Stimulated activated CD4-positive, alpha-beta T cell treated with anti-CD3 and anti-CD28 coated beads, TNF-alpha, amount 100 ng/mL, for 1 hour (primary cell): ENCODE measurements at places on chromosomes 11 and 22.

- DNase-seq, result no peak
Observed at GRCh38 chr11:78354408-78355308, 63.0 kb downstream of the GAB2 start.

- DNase-seq, result no peak
Observed at GRCh38 chr11:17978553-17979287, 34.1 kb downstream of the SERGEF start.

- no peak for DNase-seq
Observed at GRCh38 chr11:134150195-134150903, 73.4 kb downstream of the NCAPD3 start.

DNA sequence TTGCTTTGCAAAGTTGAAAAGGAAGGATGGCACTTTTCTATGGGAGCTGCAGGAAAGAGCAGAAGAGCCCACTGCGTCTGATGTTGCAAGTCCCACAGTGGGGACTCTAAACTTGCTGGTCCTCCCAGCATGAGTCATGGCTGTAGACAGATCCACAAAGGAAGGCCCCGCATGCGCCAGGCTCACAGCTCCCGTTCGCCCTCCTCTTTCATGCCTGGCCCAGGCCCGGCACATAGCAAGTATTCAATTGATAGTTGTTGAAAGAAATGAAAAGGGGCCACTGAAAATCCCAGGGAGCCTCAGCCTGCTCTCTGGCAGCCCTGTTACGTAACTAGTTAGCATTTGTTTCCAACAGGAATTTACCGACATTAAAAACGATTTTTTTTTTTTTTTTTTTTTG, 18.9 kb downstream of the AP1B1 start:
- no peak for DNase-seq

DNA sequence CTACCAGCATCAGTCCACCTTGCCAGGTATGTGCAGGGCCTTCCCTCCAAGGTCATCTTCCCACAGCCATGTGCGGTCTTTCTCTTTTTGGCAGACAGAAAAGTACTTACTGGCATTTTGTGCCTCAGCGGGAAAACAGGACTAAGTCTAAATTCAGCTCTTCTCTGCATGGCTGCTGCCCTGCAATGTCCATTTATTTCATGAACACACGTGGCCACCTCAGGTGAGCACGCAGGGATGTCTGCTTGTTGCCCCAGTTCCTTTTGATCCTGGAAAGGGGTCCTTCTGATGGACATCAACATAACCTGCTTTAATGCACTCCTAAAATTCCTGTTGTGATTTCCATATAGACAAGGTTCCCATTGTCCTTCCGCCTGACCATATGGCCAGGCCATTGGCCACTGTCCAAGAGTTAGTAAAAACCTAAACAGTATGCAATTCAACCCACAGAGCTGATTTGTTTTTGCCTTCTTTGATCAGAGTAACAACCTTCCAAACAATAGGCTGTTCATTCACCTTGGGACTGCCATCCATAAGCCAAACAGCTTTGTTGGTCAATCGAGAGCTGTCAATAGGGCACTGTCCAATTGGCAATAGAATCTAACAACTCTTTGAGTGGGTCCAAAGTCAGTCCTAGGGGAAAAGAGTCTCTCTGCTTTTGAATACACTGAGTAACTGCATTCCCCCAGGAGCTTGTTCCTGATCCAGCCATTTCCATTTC, 5.9 kb downstream of the TREH start:
- no peak for DNase-seq

- no peak for DNase-seq
Observed at GRCh38 chr11:61477126-61477525, 31.4 kb upstream of the LRRC10B start.

DNA sequence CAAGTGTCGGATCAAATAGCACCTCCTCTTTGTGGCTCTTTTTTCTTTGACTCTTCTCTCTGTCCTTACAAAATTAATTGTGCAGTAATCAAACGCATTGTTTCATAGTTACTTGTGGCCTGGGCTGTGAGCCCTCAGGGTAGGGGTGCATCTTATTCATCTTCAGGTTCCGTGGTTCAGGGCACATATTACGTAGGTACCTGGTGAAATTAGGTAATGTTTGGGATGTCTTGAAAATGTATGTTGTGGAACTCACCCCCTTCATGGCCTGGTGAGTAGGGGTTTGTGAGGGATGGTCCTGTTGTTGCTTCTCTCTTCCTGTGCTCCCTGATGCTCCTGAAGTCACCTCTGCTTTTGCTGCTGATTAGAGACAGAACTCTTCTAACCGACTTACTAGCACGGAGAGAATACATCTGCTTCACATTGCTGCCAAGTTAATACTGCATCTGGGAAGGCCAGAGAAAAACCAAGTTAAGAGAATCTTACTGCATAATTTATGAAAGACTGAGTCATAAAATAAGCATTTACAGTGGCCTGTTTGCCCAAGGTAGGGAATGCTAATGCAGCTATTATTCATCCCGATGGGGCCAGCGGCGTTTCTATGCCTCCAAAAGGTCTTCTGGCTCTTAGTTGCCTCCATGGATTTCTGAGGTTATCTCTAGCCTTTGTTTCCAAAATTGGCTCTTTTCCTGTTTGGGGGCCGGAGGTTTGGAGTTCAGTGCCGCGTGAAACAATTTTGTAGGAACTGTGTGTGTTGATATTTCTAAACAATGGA, 66.9 kb downstream of the TBC1D22A start:
- no peak for DNase-seq

- DNase-seq, result no peak
Observed at GRCh38 chr11:107591378-107592230, 657 bp downstream of the ELMOD1 start.

- DNase-seq, result no peak
Observed at GRCh38 chr22:22074634-22075381, 92.2 kb upstream of the TOP3B start.

GRCh38 chr22:19995611-19996339, 20.8 kb downstream of the ARVCF start:
- DNase-seq, result no peak

- DNase-seq, result no peak
Observed at GRCh38 chr11:12743834-12744449, 69.7 kb downstream of the TEAD1 start.

- DNase-seq, result no peak
Observed at GRCh38 chr22:43094551-43094950, 5.4 kb upstream of the TTLL1 start.

DNA sequence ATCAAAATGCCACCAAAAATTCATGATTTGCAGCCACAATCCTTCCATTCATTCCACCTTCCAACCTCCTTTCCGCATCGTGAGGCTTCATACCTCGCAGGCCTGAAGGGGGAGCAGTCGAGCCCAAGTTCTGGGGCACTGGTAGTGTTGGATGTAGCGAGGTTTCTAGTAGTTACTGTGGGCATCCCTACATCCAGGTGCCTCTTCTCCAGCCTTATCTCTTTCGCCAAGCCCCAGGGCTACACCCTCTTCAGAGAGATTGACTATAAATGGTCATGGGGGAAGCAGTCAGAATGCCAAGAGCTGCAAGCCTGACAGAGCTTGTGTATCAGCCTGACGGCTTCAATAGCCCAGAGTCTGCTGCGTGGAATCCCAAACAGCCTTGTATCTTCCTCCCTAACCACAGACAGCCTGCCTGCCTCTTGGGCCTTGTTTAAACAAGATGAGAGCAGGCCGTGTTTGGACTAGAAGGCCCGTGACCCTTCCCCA, 28.9 kb downstream of the CLMP start:
- DNase-seq, result no peak

DNA sequence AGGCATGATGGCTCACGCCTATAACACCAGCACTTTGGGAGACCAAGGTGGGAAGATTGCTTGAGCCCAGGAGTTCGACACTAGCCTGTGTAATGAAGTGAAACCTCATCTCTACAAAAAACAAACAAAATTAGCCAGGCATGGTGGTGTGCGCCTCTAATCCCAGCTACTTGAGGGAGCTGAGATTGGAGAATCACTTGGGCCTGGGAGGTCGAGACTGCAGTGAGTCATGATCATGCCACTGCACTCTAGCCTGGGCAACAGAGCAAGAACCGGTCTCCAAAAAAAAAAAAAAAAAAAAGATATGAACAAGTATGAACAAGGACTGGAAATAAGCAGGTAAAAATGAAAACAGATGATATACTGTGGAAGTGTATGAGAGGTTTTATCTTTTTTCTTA, 54.1 kb upstream of the SOX6 start:
- DNase-seq, result no peak

GRCh38 chr11:40722179-40722795, 737.2 kb downstream of the LRRC4C start:
- DNase-seq, result no peak

GRCh38 chr11:134041349-134041748, 27.5 kb upstream of the JAM3 start:
- no peak for DNase-seq

DNA sequence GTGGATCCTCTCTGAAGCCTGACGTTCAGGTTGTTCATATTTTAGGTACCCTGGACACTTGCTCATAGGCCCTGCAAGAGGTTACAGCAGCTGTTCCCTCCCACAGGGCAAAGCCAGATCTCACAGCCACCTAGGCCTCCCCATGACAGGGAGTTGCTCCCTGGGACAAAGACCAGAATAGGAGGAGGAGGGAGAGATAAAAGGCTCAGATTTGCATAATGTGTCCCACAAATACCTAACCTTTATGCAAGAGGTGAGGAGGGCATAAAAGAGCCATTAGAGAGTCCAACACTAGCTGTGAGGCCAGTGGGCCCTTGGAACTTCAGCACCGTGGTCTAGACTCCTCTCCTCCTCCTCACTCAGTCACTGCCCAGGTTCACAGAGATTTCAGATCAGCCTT, 33.8 kb downstream of the ZNF280B start:
- no peak for DNase-seq

- no peak for DNase-seq
Observed at GRCh38 chr11:90803366-90803765, 580.5 kb upstream of the CHORDC1 start.

DNA sequence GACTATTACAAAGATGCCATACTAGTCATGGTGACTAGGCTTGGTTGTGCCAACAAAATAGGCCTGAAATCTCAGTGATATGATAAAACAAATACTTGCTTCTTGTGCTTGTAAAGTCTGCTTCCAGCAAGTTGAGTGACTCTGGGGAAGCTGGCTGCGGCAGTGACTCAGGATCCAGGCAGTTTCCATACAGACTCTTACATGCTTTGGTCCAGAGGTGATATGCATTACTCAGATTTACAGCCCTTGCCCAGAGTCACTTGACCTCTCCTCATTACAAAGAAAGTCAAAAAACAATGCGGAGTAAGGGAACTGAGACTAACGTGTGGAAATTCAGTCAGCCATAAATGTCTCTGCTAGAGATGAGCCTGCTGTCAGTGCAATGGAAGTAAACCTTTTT, 387.5 kb downstream of the KCNA4 start:
- DNase-seq, result no peak

- no peak for DNase-seq
Observed at GRCh38 chr11:12090061-12090591, 20.3 kb upstream of the MICAL2 start.

GRCh38 chr11:130634961-130635473, 186.6 kb downstream of the ADAMTS15 start:
- no peak for DNase-seq

- no peak for DNase-seq
Observed at GRCh38 chr11:114058871-114059277, 637 bp upstream of the ZBTB16 start.

- no peak for DNase-seq
Observed at GRCh38 chr11:128022007-128022368, 565.4 kb downstream of the ETS1 start.

GRCh38 chr11:71425860-71426259, 22.3 kb downstream of the DHCR7 start:
- DNase-seq, result no peak

GRCh38 chr22:47144076-47144765, 381.8 kb downstream of the TBC1D22A start:
- no peak for DNase-seq

- DNase-seq, result no peak
Observed at GRCh38 chr11:3808861-3809623, 682 bp downstream of the PGAP2 start.

DNA sequence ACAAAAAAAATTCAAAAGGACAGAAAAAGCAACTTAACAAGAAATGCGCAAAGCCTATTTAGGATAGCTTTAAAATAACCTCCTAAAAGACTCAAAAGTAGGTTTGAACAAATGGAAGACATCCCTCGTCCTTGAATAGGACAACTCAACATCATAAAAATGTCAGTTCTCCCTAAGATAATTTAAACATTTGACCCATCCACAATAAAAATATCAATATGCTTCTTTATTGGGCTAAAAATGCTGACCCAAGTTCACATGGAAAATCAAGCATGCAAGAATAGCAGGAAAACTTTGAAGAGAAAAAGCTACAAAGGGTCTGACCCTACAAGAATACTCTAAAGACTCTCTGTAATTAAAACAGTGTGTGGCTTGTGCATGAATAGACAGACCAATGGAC, 12.1 kb upstream of the KCTD17 start:
- no peak for DNase-seq

DNA sequence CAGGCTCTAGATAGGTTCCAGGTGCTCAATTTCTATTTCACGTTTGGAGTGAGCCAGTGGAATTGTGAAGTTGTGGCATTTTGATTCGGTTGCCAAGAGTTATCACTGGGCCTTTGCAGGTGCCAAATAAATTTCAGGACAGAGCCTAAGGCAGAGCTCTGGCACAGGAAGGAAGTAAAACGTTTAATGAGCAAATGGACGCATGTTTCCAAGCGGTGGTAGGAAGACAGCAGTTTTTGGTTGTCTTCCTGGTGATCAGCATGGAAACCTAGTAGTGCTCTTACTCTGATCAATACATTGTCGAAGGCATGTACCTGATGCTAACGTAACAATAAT, 452 bp downstream of the BIRC3 start:
- no peak for DNase-seq

- no peak for DNase-seq
Observed at GRCh38 chr11:22244986-22245592, 52.2 kb downstream of the ANO5 start.

DNA sequence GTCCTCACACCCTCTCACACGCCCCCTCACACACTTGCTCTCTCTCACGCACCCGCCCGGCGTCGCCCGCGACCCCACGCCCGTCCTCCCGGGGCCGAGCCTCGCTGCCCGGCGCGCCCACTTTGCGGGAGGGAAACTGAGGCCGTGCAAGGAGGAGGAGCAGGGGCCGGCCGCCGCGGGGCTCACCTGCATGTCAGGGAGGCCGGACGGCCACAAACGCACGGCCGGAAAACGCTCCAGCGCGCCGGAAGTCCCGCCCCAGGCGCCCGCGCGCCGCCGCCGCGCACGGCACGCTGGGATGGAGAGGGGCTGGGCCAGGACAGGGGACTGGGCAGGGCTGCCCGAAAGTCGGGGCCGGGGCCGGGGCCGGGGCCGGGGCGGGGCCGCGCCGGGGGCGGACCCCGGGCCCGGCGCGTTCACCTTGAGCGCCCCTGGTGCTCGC, at the start of gene CHID1:
CHID1 (minus strand) TSS at position 222 of the 442 bp plus-strand sequence. CDS start 5,994 bp downstream, outside the sequence.
- peak; percentile 49 for DNase-seq
